ENCODE measurements at places on chromosomes 12 and 14. TPM values are rescaled to one million over a fixed set of nuclear protein-coding genes. Genes with fewer than 3 reads are reported as not detected.

AKAP3 gene
- 0.98 TPM for polyA plus RNA-seq

KITLG gene
- polyA plus RNA-seq = 43.0 TPM

CLEC2D gene
- polyA plus RNA-seq = 3.6 TPM

PGF gene
- polyA plus RNA-seq = 3.3 TPM

RFX4 gene
- not detected for polyA plus RNA-seq

RNASE3 gene
- polyA plus RNA-seq = not detected

ENDOU gene
- polyA plus RNA-seq = 0.06 TPM

ALDH2 gene
- 44.5 TPM for polyA plus RNA-seq

KCNMB4 gene
- polyA plus RNA-seq = 1.7 TPM

TIMM9 gene
- 21.5 TPM for polyA plus RNA-seq

CACNA1C gene
- 10.2 TPM for polyA plus RNA-seq

ARHGAP5 gene
- 43.1 TPM for polyA plus RNA-seq

SMIM41 gene
- polyA plus RNA-seq = 0.05 TPM

PPP1R1A gene
- not detected for polyA plus RNA-seq

GZMB gene
- polyA plus RNA-seq = not detected

PIWIL1 gene
- not detected for polyA plus RNA-seq

P2RX7 gene
- polyA plus RNA-seq = 0.13 TPM

DLK1 gene
- polyA plus RNA-seq = not detected

NFATC4 gene
- 151 TPM for polyA plus RNA-seq

FAM186B gene
- polyA plus RNA-seq = 0.12 TPM

SPTSSA gene
- 17.4 TPM for polyA plus RNA-seq

SPTB gene
- 0.01 TPM for polyA plus RNA-seq

CYP46A1 gene
- polyA plus RNA-seq = 0.09 TPM

HOTAIR gene
- 11.4 TPM for polyA plus RNA-seq

RFLNA gene
- polyA plus RNA-seq = 0.05 TPM

GPD1 gene
- 0.47 TPM for polyA plus RNA-seq

IFNG-AS1 gene
- not detected for polyA plus RNA-seq

MANSC4 gene
- not detected for polyA plus RNA-seq

CLEC6A gene
- not detected for polyA plus RNA-seq

P2RX2 gene
- not detected for polyA plus RNA-seq

TCL1B gene
- polyA plus RNA-seq = not detected

BATF gene
- polyA plus RNA-seq = not detected

MYF5 gene
- not detected for polyA plus RNA-seq

DEGS2 gene
- not detected for polyA plus RNA-seq

DMAC2L gene
- polyA plus RNA-seq = 11.0 TPM

KLHDC1 gene
- 0.25 TPM for polyA plus RNA-seq

TDRD9 gene
- 2.2 TPM for polyA plus RNA-seq

FIGNL2 gene
- 0.01 TPM for polyA plus RNA-seq

All from BJ (cell line).